ENCODE measurements at places on chromosomes 12 and 14. TPM values are rescaled to one million over a fixed set of nuclear protein-coding genes. Genes with fewer than 3 reads are reported as not detected.

The OR10G2 gene
- total RNA-seq = not detected

The BTG1 gene
- total RNA-seq = 107 TPM

The TEX52 gene
- not detected for total RNA-seq

The IKZF4 gene
- total RNA-seq = 8.2 TPM

The KLRG1 gene
- total RNA-seq = not detected

The NDRG2 gene
- 8.0 TPM for total RNA-seq

The PARP2 gene
- 25.3 TPM for total RNA-seq

The HSPA2 gene
- total RNA-seq = 2.1 TPM

The GALNT8 gene
- 0.21 TPM for total RNA-seq

The RND1 gene
- total RNA-seq = 0.89 TPM

The NOVA1 gene
- total RNA-seq = 1.5 TPM

The MANSC4 gene
- total RNA-seq = not detected

The MYF6 gene
- not detected for total RNA-seq

The COL2A1 gene
- total RNA-seq = 0.70 TPM

The ADCY4 gene
- 25.3 TPM for total RNA-seq

The AMIGO2 gene
- total RNA-seq = 16.3 TPM

The GPR137C gene
- total RNA-seq = 2.2 TPM

The GPX2 gene
- not detected for total RNA-seq

The CSRP2 gene
- total RNA-seq = 53.7 TPM

The KRT71 gene
- not detected for total RNA-seq

The NTN4 gene
- 670 TPM for total RNA-seq

The SIX4 gene
- total RNA-seq = 80.0 TPM

The INHBE gene
- 1.3 TPM for total RNA-seq

The GPRC5D gene
- total RNA-seq = not detected

The MYO1A gene
- not detected for total RNA-seq

The LACRT gene
- not detected for total RNA-seq

The CISTR gene
- not detected for total RNA-seq

The RTN1 gene
- total RNA-seq = not detected

The GLIPR1 gene
- 38.9 TPM for total RNA-seq

The DCN gene
- 2,230 TPM for total RNA-seq

The ANKS1B gene
- total RNA-seq = 0.70 TPM

The RNFT2 gene
- total RNA-seq = 9.6 TPM

Data from osteocyte (in vitro differentiated cells).